Brain microvascular endothelial cell (primary cell): ENCODE measurements at places on chromosomes 4 and X.

GRCh38 chrX:9983846-9984245, 16.7 kb downstream of the CLDN34 start:
- DNase-seq, result no peak

DNA sequence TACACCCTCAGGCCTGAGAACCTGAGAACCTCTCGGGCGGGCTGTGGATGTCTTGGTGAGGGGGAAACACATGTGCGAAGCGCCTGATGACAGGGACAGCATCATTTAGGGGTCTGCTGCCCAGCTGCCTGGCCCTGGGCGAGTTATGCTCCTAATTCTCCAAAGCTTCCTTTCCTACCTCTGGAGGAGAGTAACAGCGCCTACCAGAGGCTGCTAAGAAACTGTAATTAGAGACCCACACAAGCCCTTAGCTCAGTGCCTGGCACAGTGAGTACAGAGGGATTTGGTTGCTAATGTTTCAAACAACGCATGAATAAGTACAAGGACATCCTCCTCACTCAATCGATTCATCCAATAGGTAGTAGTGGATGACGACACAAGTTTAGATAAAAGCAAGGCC, 40.4 kb downstream of the BCOR start:
- DNase-seq, result no peak

DNA sequence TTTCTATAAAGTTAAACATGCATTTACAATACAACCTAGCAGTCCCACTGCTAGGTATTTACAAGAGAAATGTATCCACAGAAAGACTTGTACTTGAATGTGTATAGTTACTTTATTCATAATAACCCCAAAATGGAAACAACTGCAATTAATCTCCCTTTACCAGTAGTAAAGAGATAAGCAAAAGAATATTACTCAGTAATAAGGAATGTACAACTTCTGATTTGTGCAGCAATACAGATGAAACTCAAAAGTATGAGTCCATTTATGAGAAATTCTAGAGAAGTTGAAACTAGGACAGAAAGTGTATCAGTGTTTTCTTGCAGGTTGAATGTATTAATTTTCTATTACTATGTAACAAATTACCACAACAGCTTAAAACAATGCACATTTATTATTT, 15.2 kb downstream of the USP53 start:
- DNase-seq, result no peak

GRCh38 chr4:134627366-134627765, 425.8 kb upstream of the PABPC4L start:
- no peak for DNase-seq

DNA sequence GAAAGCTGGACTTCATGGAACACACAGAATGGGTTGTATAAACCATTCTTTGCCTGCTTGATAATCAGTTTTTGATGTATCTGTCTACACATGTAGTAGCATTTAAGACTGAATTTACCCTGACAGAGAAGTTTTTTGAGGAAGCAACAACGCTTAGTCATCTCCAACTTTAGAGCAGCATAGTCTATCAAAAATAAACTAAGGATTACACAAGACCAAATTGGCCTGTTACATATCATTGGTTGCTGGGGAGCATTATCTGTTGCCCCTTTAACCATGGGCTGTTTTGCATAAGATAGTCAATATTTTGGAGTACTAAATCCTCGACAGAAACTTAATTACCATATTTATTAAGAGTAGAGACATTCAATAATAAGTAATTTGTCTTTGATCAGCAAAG, 347.4 kb downstream of the FAM47B start:
- no peak for DNase-seq

DNA sequence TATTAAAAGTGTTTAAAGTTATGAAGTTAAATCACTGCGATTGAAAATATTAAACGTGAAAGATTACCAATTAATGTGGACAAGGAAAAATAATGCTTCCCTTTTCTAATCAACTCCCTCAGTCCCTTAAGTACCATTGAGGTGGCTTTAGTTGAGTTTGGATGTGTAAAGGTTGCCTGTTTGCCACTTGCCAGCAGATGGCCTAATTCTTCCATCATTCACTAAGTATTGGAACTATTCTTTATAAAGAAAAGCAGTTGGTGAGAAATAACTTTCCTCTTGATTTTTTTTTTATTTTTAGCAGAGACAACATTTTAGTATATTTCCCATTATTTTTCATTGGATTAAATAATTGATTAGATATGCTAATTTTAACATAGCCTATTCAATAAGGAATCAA, 295.9 kb upstream of the TACR3 start:
- DNase-seq, result no peak
